ENCODE measurements at places on chromosomes 2 and 18. TPM values are rescaled to one million over a fixed set of nuclear protein-coding genes. Genes with fewer than 3 reads are reported as not detected.

The SERPINB4 gene
- not detected for total RNA-seq

The BUB1 gene
- total RNA-seq: 1.6 TPM

The KCNG2 gene
- total RNA-seq: not detected

The EMILIN1 gene
- 51.6 TPM for total RNA-seq

The FLACC1 gene
- total RNA-seq: 1.9 TPM

The ERFE gene
- not detected for total RNA-seq

The C1QL2 gene
- total RNA-seq: not detected

The ARHGAP25 gene
- total RNA-seq: 17.6 TPM

The GBX2 gene
- total RNA-seq: not detected

DNA sequence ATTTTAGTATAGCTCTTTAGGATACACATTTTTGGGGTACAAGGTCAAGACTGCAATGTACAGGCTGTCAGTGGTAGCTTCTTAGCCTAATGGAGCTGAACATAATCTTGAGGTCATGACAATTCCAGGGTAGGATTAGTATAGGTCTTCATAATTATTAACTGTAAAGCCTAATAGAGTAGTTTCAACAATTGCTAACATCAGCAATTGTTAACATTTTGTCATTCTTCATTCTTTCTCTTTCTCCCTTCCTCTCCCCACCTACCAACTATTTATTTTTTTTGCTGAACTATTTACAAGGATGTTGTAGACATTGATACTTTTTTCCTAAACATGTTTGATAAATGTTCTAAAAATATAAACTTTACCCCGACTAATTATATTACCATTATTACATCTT is 461.3 kb upstream of the DCC start:
- no peaks in the 10 kb centered on the region for H3K4me1 ChIP-seq
- no peak overlapping the region for H3K27ac ChIP-seq
- H3K4me3 ChIP-seq: no peak overlapping the region
- DNase-seq: no peak
- H3K27me3 ChIP-seq: no peaks in the 10 kb centered on the region
- H3K36me3 ChIP-seq: no peaks in the 10 kb centered on the region

- H3K4me3 ChIP-seq: no peak within 1 kb of the TSS
- no peaks in the 10 kb centered on the region for H3K36me3 ChIP-seq
- DNase-seq: no peak
- H3K4me1 ChIP-seq: no peaks in the 10 kb centered on the region
Measured at GRCh38 chr2:42764096-42764495, at the start of gene OXER1. Gene OXER1 (minus strand): TSS chr2:42764135. CDS start chr2:42764062, 73 bp downstream.

DNA sequence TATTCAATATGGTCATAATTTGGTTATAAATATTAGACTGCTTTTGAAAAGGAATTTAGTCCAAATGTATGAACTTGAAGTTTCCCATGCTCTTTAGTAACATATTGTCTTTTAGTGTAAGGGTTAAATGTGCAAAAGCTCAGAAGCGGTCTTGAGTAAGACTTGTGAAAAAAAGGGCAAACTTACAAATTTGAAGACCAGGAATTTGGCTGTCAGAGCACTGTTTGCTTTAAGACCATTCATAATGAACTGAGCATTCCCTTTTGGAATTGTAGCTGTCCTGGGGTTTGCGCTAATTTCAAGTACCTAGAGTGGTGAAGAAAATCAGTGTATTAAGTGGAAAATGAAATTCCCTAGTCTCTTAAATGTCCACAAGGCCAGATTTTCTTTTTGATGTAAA is 6.9 kb upstream of the ZEB2 start:
- H3K27me3 ChIP-seq: no peaks in the 10 kb centered on the region
- H3K4me1 ChIP-seq: no peaks in the 10 kb centered on the region
- DNase-seq: no peak

DNA sequence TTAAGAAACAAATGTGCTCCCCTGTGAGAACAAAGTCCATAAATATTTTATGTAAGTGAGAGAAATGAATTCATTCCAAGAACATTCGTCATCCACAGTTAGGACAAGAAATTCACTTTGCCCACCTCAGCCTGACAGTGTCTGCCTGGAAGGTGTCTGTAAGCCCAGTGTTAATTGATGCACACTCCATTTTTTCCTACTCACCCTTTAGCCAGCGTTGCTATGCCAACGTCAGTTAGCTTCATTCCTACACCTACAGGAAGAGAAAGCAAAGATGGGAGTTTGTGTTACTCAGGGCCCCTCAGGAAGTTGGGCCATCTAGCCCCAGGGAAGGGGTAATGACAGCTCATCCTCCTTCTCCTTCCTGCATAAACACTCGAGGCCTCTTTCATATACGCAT is 131.0 kb downstream of the ALPK2 start:
- DNase-seq: no peak
- H3K4me3 ChIP-seq: no peak overlapping the region
- H3K36me3 ChIP-seq: no peaks in the 10 kb centered on the region
- no peaks in the 10 kb centered on the region for H3K27me3 ChIP-seq

- no peak overlapping the region for H3K27ac ChIP-seq
- H3K4me3 ChIP-seq: no peak overlapping the region
- peaks cover 3% of the 10 kb centered on the region for H3K4me1 ChIP-seq
- no peaks in the 10 kb centered on the region for H3K27me3 ChIP-seq
- H3K36me3 ChIP-seq: no peaks in the 10 kb centered on the region
Measured at GRCh38 chr2:189109921-189110397, 69.6 kb downstream of the COL5A2 start.

DNA sequence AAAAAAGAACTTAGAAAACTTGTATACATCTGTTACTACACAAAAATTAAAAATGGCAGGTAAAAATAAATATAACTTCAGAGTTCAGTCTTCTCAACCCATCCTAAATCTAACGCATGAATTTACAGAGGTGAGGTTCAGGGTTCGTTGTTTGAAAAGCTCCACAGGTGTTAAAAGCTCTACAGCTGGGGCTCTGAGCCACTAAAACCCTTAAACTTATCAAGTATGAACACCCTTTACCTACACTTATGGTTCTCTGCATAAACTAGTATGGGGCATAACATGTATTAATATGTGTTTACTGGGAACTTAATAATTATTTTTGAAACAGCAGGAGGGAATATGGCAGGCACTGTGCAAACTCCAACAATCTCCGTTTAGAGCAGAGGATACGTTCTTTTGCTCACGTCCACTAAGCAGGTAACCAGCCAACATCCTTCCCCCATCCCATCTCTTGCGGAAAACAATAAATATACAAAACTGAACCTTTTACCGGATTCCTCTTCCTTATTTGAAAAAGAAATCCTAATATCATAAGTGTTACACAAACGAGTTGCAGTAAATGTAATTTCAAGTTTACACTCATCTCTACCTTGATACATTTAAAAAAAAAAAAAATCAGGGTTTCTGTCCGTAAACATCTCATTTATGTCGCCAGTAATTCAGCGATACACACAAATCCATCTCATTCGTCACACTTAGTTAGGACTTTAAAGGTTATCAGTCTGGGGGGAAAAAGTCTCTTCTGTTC is 1.3 kb downstream of the PIAS2 start:
- H3K36me3 ChIP-seq: no peaks in the 10 kb centered on the region
- H3K4me3 ChIP-seq: no peak overlapping the region
- H3K27me3 ChIP-seq: no peaks in the 10 kb centered on the region
- DNase-seq: no peak

DNA sequence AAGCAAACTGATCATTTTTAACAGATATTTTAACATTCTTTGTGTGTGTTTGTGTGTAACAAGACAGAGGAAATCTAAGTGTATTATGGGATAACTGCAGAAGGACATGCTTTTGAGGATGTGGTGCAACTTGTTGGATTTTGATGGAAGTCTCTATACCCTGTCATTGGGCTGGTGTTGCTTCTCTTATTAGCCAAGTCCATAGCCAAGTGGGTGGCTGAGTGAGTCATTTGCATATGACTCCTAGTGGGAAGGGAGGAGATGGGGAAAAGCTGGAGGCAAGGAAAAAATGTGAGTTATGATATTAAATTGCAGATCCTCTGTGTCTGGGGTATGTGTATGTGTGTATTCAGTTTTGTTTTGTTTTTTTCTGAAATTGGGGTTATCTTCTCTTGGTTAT is 879.9 kb downstream of the DCC start:
- H3K36me3 ChIP-seq: no peaks in the 10 kb centered on the region
- DNase-seq: no peak
- H3K4me3 ChIP-seq: no peak overlapping the region
- H3K4me1 ChIP-seq: no peaks in the 10 kb centered on the region
- no peak overlapping the region for H3K27ac ChIP-seq

DNA sequence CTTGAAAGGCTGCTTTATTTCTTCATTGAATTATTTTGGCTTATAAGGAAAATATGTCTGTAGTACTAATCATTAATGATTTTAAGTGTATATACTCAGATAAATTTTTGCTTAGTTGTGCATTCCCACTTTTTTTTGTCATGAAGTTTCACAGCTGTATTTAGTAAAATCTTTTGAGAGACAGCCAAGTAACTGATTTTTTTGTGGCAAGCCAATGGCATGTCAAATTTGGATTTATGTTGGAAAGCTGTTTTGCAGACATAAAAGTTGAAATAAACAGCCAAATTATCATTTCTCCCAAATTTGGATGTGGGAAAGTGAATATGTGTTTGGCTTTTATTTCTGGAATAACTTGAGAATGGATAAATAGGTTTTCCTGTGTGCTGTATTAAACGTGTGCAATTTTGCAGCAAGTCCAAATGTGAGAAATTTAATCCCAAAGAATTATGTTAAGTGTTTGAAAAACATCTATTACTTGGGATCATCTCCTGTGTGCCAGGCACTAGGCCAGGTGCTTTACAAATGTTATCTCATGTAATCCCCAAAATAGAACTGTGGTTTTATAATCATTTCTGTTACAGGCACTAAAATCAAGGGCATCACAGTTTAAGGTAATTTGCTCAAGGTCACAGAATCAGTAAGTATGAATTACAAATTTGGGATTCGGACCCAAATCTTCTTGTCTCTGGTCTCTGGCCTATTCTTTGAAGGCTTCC is 160.4 kb downstream of the PTPRM start:
- H3K4me1 ChIP-seq: peaks cover 12% of the 10 kb centered on the region
- H3K4me3 ChIP-seq: no peak overlapping the region
- no peak for DNase-seq
- H3K27ac ChIP-seq: no peak overlapping the region

DNA sequence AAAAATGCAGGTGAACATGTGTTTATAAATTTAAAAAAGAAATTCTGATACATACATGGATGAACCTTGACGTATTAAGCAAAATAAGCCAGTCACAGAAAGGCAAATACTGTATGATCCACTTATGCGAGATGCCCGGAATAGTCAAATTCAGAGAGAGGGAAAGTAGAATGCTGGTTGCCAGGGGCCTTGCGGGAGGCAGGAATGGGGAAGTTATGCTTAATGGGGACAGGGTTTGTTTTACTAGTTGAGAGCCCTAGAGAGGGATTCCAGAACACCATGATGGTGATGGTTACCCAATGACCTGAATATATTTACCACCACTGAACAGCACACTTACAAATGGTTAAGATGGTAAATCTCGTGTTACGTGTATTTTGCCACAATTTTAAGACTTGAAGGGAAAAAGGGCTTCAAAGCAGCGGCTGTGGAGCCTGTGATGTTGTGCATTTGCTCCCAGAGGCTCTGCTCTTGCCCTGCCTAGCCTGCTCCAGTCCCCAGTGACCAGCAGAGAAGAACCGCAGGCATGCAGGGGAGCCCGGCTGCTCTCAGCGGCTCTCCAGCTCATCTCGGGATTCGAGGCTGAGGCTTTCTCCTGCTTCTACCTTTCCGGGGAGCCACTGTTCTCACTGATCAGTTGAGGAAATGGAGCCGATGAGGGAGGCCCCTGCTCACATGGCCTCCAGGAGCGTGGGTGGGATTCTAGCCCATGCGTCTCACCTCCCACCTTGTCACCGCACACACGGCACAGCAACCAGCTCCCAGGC is 51.7 kb upstream of the TFCP2L1 start:
- no peak overlapping the region for H3K4me3 ChIP-seq
- DNase-seq: no peak
- H3K27ac ChIP-seq: no peak overlapping the region
- H3K4me1 ChIP-seq: no peaks in the 10 kb centered on the region

DNA sequence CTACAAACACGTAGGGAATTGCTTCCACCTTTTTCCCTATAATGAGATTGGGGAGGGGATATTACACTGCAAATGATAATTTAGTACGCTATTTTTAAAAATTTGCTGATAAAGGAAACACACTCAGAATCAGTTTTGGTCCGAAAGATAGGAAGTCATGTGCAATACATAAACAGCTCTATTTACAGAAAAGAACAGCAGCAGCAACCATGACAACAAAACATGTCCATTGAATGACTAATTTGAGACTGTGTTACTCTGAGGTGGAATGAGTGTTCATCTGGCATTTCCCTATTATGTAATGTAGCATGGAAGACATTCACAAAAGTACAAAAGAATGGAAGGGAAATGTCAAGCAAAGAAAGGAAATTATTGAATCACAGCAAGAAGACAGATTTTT is 337.2 kb downstream of the NBAS start:
- H3K4me3 ChIP-seq: no peak overlapping the region
- H3K4me1 ChIP-seq: no peaks in the 10 kb centered on the region
- no peak for DNase-seq
- no peaks in the 10 kb centered on the region for H3K27me3 ChIP-seq
- H3K27ac ChIP-seq: no peak overlapping the region

DNA sequence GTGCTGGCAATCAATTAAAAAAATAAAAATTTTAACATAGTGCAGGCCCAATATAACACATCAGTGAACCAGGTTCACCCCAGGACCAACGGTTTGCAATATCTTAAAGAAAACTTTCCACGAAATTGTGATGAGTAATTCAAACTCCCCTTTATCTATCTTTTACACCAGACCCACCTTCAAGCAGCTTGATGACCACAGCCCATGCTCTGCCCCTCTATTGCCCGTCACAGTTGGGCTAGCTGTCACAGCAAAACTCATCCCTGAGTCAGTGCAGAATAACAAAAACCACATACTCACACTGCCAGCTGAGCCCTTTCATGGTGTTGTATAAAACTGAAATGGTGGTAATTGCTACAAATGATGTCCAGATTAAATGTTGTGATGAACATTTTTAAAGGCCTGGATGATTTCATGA is 112.5 kb upstream of the CREB1 start:
- H3K4me3 ChIP-seq: no peak overlapping the region
- DNase-seq: no peak
- H3K36me3 ChIP-seq: no peaks in the 10 kb centered on the region
- H3K27ac ChIP-seq: no peak overlapping the region

DNA sequence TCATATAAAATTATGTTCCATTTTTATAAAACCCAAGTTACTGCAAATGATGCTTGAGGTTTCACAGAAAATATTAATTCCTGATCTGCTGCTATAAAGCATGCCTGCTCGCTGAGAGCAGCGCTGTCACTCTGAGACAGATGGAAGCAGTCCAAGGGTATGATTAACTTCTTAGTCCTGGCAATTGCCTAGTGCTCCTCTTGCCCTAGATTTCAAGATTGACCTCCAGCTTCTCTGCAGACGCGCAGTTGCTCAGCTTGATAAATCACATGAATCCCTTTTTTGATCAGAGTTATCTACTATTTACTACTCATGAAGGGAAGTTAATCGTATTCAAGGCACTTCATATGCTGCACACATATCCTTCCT is 154.6 kb upstream of the REV1 start:
- H3K4me3 ChIP-seq: no peak overlapping the region
- peak; percentile 86 for DNase-seq
- no peaks in the 10 kb centered on the region for H3K36me3 ChIP-seq
- no peaks in the 10 kb centered on the region for H3K27me3 ChIP-seq
- peaks cover 40% of the 10 kb centered on the region for H3K4me1 ChIP-seq
- H3K27ac ChIP-seq: peak overlapping the region; percentile 16

GRCh38 chr18:26482569-26482968 is 65.8 kb downstream of the KCTD1 start:
- H3K36me3 ChIP-seq: no peaks in the 10 kb centered on the region
- peaks cover 6% of the 10 kb centered on the region for H3K4me1 ChIP-seq
- no peak overlapping the region for H3K4me3 ChIP-seq
- no peak overlapping the region for H3K27ac ChIP-seq
- no peaks in the 10 kb centered on the region for H3K27me3 ChIP-seq
